Neural progenitor cell (in vitro differentiated cells): ENCODE measurements at places on chromosomes 11 and 22. TPM values are rescaled to one million over a fixed set of nuclear protein-coding genes. Genes with fewer than 3 reads are reported as not detected.

The THAP7 gene
- total RNA-seq: 14.7 and 29.2 TPM in 2 replicates

The IL17REL gene
- 0.15 TPM in 1 of 2 replicates, not detected in the other for total RNA-seq

DNA sequence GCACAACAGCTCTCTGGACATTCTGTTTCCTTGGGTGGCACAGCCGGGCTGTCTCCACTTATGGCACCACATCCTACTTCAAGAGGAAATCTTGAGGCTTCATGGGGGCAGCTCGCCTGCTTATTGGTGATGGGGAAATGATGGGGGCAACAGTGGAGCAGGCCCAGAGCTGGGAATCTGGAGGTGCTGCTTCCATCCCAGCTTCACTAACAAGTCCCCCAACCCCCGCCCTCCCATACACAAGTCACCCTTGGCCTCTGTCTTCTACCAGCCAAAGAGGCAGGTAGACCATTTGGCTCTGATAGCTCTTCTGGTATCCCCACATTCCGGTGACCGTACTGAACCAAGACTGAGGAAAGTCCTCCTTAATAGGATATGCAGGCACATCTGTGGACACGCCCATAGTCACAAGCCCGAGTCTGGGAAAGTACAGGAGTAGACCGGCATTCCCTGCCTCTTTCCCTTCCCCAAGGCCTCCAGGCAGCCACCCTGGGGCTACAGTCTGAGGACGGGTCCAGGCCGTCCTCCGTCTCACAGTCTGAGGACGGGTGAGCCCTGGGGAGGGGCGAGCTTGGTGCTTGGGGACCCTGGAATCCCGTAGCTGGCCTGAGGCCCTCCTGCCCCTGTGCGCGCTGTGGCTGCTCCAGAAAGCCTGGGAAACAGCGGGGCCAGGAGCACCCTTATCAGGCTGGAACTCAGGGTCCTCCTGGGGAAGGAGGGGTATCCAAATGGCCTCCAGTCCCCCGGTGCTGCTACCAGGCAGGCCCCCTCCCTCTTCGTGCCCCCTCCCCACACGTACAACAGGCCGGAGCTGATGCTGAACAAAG lies 145.6 kb downstream of the FEZ1 start:
- DNase-seq: no peak

DNA sequence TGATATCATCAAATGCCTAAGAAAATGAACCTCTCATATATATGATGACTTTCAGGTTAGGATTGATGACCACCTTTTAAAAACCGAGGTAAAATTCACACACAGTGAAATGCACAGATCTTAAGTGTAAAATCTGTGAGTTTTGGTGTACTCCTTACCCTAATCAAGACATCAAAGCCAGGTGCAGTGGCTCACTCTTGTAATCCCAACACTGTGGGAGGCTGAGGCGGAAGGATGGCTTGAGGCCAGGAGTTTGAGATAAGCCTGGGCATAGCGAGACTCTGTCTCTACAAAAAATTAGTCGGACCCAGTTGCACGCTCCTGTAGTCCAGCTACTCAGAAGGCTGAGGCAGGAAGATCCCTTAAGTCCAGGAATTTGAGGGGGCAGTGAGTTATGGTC lies 140.4 kb downstream of the UVRAG start:
- DNase-seq: no peak

DNA sequence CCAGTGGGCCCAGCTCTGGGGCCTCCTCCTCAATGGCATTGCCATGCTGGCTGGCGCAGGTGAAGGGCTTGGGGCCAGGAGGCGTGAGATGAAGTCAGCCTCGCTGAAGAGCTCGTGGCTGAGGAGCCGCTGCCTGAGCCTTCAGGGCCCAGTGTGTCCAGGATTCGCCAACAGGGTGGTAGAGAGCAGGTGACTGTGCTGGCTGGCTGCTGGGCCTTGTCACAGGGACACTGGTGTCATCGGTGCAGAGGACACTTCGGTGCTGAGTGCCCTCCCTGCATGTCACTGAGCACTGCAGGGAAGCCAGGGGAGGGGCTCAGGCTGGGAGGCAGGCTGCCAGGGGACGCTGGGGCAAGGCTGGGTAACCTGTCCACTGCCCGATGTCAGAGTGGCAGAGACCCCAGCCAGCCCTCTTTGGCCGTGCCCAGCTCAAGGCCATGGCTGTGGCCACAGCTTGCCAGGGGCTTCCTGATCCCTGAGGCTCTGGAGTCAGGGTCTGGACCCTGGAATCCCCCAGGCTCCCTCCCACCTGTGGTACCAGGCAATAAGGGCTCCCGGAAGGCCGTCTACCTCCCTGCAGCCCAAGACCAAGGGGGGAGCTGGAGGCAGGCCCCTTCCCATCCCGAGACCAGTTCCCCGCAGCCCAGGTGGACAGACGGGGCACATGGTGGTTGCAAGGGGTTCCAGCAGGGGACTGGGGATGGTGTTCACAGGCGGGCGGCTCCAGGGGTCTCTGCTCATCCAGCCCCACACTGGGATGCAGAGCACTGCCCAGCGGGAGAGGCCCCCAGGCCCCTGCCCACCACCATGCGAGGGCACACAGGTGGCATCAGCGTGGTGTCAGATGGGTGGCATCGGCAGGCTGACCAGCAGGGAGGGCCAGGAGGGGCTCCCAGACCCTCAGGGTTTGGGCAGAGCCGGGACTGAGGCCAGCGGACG lies 63.9 kb downstream of the ARFGAP3 start:
- DNase-seq: no peak

DNA sequence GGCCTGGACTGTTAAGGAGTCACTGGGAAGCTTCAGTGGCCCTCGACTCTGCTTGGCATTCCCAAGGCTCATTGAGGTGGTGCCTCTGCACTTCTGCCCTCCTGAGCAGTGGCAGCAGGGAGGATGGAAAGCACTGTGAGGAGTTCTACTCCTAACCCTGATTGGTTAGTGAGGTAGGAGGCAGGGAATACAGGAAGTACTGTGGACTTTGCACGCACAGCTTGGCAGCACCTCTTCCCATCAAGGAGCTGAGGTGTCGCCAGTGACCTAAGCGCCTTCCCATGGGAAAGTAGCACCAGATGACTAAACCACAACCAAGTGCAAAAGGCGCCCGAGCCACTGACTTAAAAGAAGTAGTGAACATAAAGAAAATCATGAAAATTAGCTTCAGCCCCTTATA lies 152.5 kb upstream of the CADM1 start:
- DNase-seq: no peak
